Astrocyte (in vitro differentiated cells and primary cell): ENCODE measurements at places on chromosomes 6 and 20. TPM values are rescaled to one million over a fixed set of nuclear protein-coding genes. Genes with fewer than 3 reads are reported as not detected.

Gene RSPH9
- total RNA-seq: 0.30 and 0.55 TPM in 2 replicates

Gene PXDC1
- 58.2 and 64.4 TPM in 2 replicates for total RNA-seq

Gene LST1
- not detected in 2 replicates for total RNA-seq

Gene ADGRF5
- 0.54 and 1.1 TPM in 2 replicates for total RNA-seq

Gene PRDM13
- total RNA-seq: not detected in 2 replicates

Gene COX4I2
- not detected in 2 replicates for total RNA-seq

Gene EPPIN
- not detected in 2 replicates for total RNA-seq

Gene OR2J3
- total RNA-seq: not detected in 2 replicates

Gene MEI4
- 0.54 and 0.58 TPM in 2 replicates for total RNA-seq

Gene VIP
- 0.36 and 0.45 TPM in 2 replicates for total RNA-seq
